ENCODE measurements at places on chromosomes 7 and 10.
A peak's percentile ranks its signal among the peaks of the same experiment; 100 is the strongest.

DNA sequence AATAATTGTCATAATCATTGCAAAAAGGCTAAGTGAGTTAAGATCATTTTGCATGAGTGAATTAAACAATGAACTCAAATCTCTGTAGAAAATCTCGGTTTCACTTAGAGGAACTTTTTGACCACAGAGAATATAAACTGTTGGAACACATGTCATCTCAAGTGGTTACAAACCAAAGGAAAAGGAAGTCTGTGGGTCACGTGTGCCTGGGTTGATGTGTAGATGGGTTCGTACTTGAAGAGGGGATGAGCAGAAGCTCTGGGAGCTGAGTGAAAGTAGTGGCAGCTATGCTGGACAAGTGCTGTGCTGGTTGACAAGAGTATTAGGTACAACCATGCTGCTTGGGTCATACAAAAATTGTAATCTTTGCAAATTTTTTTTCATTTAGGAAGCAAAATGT, 35.0 kb downstream of the GLRX3 start:
- H3K4me3 ChIP-seq = no peak overlapping the region
- peaks cover 21% of the 10 kb centered on the region for H3K36me3 ChIP-seq
- H3K4me1 ChIP-seq = no peaks in the 10 kb centered on the region
- no peak for DNase-seq
- H3K27me3 ChIP-seq = no peaks in the 10 kb centered on the region

- H3K27me3 ChIP-seq = no peaks in the 10 kb centered on the region
- no peaks in the 10 kb centered on the region for H3K36me3 ChIP-seq
- no peak for DNase-seq
- H3K27ac ChIP-seq = no peak overlapping the region
- no peaks in the 10 kb centered on the region for H3K4me1 ChIP-seq
Measured at GRCh38 chr7:99221866-99222265, 14.0 kb upstream of the KPNA7 start.

- no peak overlapping the region for H3K27ac ChIP-seq
- no peak for DNase-seq
- no peak overlapping the region for H3K4me3 ChIP-seq
- H3K4me1 ChIP-seq = no peaks in the 10 kb centered on the region
- H3K36me3 ChIP-seq = no peaks in the 10 kb centered on the region
Measured at GRCh38 chr10:78964274-78964951, 104.4 kb upstream of the ZMIZ1 start.

DNA sequence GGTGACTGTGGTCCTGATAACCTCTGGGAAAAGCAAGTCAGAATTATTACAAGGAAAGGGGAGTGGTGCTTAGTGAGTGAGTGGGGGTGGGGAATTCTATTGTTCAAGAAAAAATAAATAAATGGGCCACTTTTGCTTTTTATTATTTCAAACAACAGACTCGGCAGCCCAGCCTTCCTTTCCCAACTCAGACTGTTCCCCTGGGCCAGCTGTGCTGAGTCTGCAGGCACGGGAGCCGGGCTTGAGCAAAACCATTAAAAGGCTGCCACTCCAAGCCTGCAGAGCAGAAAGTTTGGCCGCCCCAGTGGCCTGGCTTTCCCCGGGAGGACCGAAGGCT, 90.0 kb downstream of the PLXNA4 start:
- no peak overlapping the region for H3K27ac ChIP-seq
- H3K27me3 ChIP-seq = no peaks in the 10 kb centered on the region
- no peaks in the 10 kb centered on the region for H3K36me3 ChIP-seq
- no peak overlapping the region for H3K4me3 ChIP-seq

- no peak overlapping the region for H3K4me3 ChIP-seq
- no peaks in the 10 kb centered on the region for H3K36me3 ChIP-seq
- no peaks in the 10 kb centered on the region for H3K4me1 ChIP-seq
- no peaks in the 10 kb centered on the region for H3K27me3 ChIP-seq
- no peak overlapping the region for H3K27ac ChIP-seq
- no peak for DNase-seq
Measured at GRCh38 chr7:157151626-157152339, 13.1 kb downstream of the UBE3C start.

GRCh38 chr10:35335133-35336083, 901 bp upstream of the CCNY start:
- no peaks in the 10 kb centered on the region for H3K27me3 ChIP-seq
- peak overlapping the region; percentile 83 for H3K4me3 ChIP-seq
- H3K4me1 ChIP-seq = peaks cover 39% of the 10 kb centered on the region
- peak overlapping the region; percentile 85 for H3K27ac ChIP-seq

DNA sequence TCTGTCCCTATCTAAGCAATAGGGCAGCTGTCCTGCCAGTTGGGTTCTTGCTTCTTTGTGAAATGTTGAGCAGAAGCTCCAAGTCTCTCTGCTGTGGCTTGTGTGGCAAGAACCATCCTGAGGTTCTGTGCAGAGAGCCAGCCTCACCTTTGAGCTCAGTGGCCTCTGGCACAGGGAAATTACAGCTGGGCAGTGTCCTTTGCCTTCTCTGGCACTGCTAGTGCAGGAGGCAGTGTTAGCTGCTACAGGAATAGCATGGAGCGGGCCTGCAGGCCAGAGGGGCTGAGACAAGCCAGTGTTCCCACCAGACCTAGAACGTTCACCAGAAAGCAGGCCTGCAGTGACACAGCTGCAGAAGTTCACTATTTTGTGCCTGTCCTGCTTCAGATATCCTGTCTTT, 1.8 kb downstream of the PRXL2A start:
- H3K27me3 ChIP-seq = no peaks in the 10 kb centered on the region
- H3K4me1 ChIP-seq = no peaks in the 10 kb centered on the region
- H3K36me3 ChIP-seq = no peaks in the 10 kb centered on the region

DNA sequence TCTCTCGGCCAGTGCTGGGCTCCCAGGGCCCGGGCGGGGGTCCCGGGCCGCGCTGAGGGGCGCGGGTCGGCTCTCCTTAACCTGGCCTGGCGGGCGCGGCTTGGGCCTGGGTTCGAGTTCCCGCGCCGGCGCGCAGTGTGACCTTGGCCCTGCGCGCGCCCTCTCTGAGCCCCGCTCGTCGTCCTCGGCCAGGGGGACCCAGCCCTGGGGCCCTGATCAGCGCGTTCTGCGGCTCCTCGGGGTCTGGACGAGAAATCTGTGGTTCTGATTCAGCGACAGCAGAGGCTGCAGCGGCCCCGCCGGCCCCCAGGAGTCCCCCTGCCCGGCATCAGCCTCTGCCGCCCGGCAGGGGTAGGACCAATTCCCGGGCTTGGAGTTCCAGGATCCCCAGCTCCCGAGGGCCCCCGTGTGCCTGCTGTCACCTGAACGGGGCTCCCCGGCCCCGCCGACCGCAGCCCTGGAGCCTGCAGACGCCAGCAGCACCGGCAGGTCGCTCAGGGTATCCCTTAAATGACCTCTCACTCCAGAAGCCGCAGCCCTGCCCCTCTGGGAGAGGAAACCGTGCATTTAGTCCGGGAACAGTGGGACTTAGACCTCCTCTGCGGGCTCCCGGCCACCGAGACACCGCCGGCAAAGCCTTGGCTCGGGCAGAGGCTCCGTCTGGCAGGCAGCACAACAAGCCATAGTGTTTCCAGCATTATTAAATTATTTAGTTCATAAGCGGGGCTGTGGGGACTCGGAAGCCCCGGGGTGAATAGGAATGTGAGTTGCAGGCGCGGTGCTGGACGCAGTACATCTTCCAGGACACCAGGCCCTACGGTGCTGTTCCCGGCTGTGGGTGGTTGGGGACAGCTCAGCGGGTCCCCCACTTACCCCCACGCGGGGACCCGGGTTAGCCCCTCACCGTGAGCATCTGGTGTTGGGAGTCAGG, 572 bp downstream of the CHST12 start:
- peak overlapping the region; percentile 25 for H3K27ac ChIP-seq
- no peaks in the 10 kb centered on the region for H3K27me3 ChIP-seq
- peak overlapping the region; percentile 93 for H3K4me3 ChIP-seq
- H3K36me3 ChIP-seq = no peaks in the 10 kb centered on the region

DNA sequence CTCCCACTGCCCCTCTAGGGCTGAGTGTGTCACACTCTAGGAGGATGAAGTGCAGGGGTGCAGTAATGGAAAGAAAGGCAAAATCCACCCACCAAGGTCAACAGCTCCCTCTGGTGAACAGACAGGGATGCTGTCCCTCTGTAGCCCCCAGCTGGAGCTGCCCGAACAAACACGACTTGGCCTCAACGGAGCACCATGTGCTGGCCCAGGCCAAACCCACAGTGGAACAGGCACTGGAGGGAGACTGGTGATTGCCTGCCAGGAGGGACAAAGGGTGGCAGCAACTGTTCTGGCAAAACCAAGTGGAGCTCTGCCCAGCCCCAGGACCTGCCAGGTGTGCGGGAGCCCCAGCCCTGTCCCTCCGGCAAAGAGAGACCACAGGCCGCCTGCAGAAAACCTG, 20.7 kb downstream of the PDIA4 start:
- H3K36me3 ChIP-seq = peaks cover 95% of the 10 kb centered on the region
- no peaks in the 10 kb centered on the region for H3K4me1 ChIP-seq
- H3K27ac ChIP-seq = no peak overlapping the region
- no peak overlapping the region for H3K4me3 ChIP-seq
- no peaks in the 10 kb centered on the region for H3K27me3 ChIP-seq

DNA sequence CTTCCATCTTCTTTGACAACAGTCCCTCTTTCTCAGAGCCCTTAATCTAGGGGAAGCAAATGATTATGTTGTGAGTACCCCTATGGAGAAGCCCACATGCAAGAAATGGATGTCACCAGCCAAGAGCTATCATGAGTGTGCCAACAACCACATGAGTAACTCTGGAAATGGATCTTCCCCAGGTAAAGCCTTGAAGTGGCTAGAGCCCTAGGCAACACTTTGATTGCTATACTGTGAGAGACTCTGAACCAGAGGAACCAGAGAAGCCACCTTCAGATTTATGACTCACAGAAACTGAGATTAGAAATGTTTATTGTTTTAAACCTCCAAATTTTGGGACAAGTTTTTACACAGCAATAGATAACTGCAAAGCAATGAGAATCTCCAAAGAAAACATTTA, 60.9 kb upstream of the COL1A2 start:
- no peaks in the 10 kb centered on the region for H3K36me3 ChIP-seq
- no peak overlapping the region for H3K4me3 ChIP-seq
- no peak for DNase-seq

- no peak for DNase-seq
- H3K4me1 ChIP-seq = no peaks in the 10 kb centered on the region
- H3K27ac ChIP-seq = no peak overlapping the region
- no peak overlapping the region for H3K4me3 ChIP-seq
Measured at GRCh38 chr7:55464422-55464821, 99.3 kb downstream of the LANCL2 start.

GRCh38 chr10:100894589-100895294, 18.0 kb upstream of the SLF2 start:
- no peak overlapping the region for H3K4me3 ChIP-seq
- H3K4me1 ChIP-seq = no peaks in the 10 kb centered on the region
- H3K36me3 ChIP-seq = no peaks in the 10 kb centered on the region
- no peak for DNase-seq
- H3K27ac ChIP-seq = no peak overlapping the region

DNA sequence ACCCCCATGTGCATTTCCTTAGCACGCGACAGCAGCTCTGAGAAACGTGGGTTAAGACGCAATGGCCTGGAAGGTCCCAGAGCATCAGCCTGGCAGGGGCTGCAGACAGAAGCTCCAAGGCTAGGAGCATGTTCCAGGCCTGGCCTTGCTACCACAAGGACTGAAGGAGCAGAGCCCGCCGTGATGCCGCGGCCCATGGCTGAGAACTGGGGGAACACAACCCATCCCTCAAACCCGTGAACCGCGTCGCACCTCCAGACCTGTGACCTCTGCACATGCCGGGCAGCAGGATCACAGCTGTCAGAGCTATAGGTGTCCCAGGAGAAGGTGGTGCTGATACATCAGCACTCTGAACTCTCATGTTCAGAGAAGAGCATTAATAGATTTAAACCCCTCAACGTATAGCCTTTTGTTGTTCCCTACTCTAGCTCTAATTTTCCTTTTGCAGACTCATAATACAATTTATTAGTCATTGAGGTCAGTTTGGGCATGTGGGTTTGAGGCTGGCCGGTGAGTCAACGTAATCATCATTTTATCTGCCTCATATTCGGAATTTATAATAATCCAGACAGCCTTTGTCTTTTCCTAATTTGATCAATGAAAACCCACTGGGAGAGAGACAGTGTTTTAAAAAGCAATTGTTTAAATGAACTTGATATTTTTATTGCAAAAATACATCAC, 222.5 kb upstream of the TCERG1L start:
- no peak for DNase-seq
- no peaks in the 10 kb centered on the region for H3K27me3 ChIP-seq
- H3K4me3 ChIP-seq = no peak overlapping the region
- H3K4me1 ChIP-seq = no peaks in the 10 kb centered on the region
- H3K27ac ChIP-seq = no peak overlapping the region

- H3K36me3 ChIP-seq = peaks cover 98% of the 10 kb centered on the region
- H3K27me3 ChIP-seq = no peaks in the 10 kb centered on the region
- no peaks in the 10 kb centered on the region for H3K4me1 ChIP-seq
- H3K4me3 ChIP-seq = no peak overlapping the region
- DNase-seq = peak; percentile 44
Measured at GRCh38 chr7:99860281-99861127, 16.3 kb downstream of the OR2AE1 start.

DNA sequence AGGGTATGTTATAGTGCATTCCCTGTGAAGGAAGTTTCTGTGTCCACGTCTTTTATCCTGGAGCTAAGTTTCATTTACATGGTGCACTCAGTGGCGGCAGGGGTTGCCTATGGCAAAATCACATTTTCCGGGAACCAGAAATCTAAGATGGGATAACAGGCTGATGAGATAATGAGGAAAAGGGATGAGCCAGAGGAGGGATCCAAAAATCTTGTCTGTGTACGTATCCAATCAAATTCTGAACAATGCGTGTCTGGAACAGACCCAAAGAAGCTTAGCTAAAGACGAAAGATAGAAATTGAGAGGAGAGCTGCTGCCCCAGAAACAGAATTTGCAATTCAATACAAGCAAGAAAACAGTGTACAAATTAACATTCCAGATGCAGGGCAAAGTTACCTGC, 16.1 kb downstream of the LANCL2 start:
- H3K4me1 ChIP-seq = no peaks in the 10 kb centered on the region
- H3K4me3 ChIP-seq = no peak overlapping the region
- no peaks in the 10 kb centered on the region for H3K36me3 ChIP-seq
- no peaks in the 10 kb centered on the region for H3K27me3 ChIP-seq
- H3K27ac ChIP-seq = no peak overlapping the region

DNA sequence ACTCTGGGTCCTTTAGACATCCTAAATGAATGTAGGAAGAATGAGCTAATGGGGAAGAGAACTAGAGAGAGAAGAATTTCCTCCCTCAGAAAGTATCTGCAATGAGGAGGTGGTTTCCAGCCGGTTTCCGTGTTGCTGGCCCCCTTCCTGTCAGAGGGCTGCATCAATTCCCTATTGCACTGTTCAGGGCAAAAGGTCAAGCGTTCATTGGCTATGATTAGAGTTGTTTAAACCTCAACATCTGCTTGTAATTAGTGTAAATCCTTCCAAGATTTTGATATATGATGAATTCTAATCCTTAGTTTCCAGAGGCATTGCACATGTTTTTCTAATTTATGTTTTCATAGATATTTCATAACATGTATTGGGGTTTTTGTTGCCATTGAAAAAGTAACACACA, 107.3 kb upstream of the SGCE start:
- no peaks in the 10 kb centered on the region for H3K36me3 ChIP-seq
- H3K27me3 ChIP-seq = no peaks in the 10 kb centered on the region
- no peak overlapping the region for H3K27ac ChIP-seq
- DNase-seq = no peak
- H3K4me3 ChIP-seq = no peak overlapping the region

Measured in right lobe of liver (tissue), 6 donors.